Activated CD4-positive, alpha-beta T cell treated with anti-CD3 and anti-CD28 coated beads, Interleukin-2, amount 50 U/mL, for 24 hours (primary cell): ENCODE measurements at places on chromosomes 2 and 18.

GRCh38 chr2:128292599-128293425 is 25.9 kb downstream of the HS6ST1 start:
- DNase-seq = no peak

DNA sequence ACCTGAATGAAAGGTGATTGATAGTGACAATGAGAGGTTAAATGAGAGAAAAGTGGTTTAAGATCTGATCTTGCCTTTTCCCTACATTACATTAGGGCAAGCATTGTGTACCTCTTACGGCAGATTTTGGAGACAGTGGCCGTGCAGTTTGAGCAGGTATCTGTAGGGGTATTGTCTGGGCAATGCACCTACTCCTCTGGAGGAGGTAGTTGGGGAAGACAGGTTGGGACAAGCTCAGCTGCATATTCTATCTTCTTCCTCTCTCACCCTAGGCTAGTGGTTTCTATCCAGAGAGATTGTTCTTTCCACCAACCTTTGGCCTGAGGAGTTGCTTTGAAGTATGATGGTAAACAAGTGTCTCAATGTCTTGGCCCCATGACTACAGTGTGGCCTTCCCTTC is 323.2 kb downstream of the CYP26B1 start:
- no peak for DNase-seq

DNA sequence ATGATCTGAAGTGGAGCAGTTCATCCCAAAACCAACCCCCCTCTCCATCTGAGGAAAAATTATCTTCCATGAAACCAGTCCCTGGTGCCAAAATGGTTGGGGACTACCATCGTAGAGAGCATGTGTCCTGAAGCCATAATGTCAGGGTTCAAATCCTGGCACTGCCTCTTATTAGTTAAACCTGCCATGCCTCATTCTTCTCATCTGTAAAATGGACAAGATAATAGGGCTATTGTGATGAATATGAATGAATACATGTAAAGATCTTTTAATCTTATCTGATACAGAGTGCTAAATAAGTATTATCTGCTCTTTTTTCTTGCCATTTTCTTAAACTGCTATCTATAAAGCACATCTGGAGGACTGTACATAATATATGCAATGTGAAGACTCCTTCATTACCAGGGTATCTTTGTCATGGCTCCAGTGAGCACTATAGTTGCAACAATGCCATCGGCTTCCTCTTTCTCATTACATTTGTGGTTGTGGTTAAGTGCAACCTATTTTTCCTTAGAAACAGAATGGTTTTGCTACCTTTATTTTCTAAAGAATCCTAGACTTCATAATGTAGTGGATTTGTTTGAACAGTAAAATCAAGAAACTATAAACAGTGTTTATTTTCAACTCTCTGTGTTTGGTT is 27.0 kb downstream of the MFSD6 start:
- DNase-seq = no peak

- peak; percentile 59 for DNase-seq
Observed at GRCh38 chr2:159904127-159904958, 106.3 kb upstream of the CD302 start.

GRCh38 chr18:61669320-61669719 is 223.5 kb downstream of the RNF152 start:
- no peak for DNase-seq

- no peak for DNase-seq
Observed at GRCh38 chr2:64213532-64214275, 69.5 kb upstream of the PELI1 start.

DNA sequence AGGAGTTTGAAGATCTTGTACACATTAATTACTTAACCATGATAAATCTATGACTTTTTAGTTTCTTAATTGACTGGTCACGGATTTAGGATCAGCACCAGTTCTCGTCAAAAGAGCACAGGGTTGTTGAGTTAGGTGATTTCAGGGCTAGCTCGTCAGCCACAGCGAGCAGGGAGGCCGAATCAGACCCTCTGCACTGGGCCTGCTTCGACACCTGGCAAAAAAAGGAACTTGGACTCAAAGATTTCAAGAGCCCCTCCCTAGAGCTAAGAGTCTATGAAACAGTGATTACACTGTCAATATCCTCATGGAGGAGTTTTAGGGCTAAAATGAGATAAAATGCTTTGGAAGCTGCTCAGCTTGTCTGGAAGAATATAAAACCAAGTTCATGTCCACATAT is 4.6 kb upstream of the SERTAD2 start:
- no peak for DNase-seq

GRCh38 chr2:176261136-176261535 is 8.1 kb upstream of the MTX2 start:
- DNase-seq = no peak

GRCh38 chr2:106021662-106022028 is 172.5 kb downstream of the UXS1 start:
- no peak for DNase-seq

DNA sequence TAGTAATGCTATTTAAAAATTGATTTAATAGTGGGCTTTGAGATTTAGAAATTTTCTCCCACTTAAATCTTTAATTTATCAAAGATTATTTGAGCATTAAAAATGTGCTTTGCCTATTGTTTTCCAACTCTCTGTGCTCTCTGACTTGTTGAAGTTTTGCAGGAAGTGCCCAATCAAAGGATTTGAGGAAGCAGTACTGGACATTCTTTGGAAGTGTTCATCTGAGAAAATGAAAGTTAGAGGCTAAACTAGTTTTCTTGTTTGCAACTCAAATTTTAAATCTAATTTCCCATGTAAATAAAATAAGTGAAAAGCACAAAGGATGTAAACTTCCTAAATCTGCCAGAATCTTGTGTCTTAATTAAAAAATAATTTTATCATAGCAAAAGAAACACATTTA is 89.1 kb downstream of the CAMKMT start:
- DNase-seq = no peak

GRCh38 chr2:152627351-152627957 is 89.8 kb downstream of the PRPF40A start:
- DNase-seq = no peak

DNA sequence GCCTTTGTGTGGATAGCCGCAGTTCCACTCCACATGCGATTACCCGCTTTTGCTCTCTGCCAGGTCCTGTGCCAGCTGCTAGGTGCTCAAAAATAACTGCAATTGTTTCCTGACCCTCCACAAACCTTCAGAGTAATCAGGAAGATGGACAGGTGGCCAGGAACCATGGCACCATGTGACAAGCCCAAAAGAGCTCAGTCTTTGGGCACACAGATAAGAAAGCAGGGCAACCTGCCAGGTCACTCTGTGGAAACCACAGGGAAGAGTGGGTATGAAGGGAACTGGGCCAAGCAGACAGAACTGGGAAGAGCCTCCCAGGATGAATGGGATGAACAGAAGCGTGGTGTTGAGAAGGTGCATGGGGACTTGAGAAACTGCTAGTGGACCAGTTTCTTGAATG is 79.4 kb upstream of the AGAP1 start:
- DNase-seq = no peak

DNA sequence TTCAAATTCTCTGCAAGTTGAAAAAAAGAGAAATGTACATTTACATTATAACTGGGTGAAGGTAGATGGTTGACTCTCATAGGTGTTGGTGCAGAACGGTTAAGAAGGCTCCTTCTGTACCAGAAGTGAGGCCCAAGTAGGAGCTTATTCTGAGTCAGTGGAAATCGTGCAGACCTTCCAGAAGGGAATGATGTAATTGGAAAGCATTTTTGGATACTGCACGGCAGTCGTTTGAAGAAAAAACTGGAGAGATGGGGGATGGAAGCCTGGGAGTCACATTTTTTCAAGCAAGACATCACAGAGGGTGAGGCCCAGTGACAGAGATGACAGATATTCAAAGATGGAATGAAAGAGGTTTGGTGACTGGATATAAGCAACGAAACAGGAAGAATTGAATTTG is 39.4 kb downstream of the HRH4 start:
- no peak for DNase-seq

DNA sequence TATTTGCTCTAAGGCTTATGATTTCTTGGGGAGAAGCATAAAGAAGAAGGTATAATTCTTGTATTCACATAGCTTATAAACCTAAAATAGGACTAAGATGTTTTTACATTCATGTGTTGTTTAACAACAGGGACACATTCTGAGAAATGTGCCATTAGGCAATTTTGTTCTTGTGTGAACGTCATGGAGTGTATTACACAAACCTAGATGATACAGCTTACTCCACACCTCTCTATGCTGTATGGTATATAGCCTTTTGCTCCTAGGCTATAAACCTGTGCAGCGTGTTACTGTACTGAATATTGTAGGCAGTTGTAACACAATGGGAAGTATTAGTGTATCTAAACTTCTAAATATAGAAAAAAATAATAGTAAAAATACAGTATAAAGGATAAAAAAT is 92.1 kb downstream of the PHLPP1 start:
- no peak for DNase-seq

DNA sequence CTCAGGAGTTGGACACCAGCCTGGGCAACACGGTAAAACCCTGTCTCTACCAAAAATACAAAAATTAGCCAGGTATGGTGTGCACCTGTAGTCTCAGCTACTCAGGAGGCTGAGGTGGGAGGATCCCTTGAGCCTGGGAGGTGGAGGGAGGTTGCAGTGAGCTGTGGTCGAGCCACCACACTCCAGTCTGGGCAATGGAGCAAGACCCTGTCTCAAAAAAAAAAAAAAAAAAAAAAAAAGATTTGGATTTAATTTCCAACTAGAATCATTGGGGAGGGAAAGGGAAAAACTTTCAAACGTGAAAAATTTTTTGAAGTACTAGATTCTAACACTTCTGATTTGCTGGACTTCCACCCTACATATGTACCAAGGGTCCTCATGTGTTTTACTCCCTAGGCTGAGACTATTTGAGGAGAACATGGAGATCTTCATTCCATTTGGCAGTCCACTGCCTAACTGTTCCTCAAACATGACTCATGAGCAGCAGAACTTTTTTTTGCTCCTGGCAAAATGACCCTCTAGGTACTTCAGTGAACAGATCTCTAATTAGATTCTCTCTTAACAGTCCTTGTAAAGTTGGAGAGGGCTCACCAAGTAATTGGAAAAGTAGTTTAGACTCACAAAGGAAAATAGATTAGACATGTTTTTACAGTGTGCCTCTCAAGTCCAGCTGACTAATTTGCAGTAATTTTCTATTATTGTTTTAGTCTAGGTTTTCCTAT is 267.6 kb downstream of the METTL4 start:
- no peak for DNase-seq

DNA sequence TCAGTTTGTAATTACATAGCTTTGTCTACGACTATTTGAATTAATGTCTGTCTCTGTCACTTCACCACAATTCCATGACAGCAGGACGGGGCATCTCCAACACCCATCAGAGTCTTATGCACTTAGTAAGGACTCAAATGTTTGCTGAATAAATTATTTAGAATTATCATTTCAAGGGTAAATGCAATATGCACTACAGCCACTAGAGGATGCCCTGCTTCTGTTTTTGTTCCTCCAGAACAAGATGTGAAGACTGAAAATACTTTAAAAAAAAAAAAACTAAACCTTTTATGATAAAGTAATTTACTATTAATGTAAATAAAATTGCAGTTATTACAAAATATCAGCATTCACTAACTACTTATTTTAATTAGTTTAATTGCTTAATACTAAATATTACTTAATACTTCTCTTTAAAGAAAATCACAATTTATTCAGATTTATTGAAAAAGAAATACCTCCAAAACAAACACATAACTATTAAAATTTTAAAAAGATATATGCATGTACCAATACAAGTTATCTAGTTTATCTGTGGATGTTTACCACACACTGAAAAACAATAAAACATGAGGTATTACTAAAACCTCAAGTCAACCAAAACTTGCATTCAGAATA is 3.2 kb downstream of the PIGN start:
- peak; percentile 40 for DNase-seq

GRCh38 chr2:168949324-168949723 is 48.2 kb downstream of the G6PC2 start:
- no peak for DNase-seq

GRCh38 chr18:56569416-56569815 is 69.0 kb downstream of the TXNL1 start:
- no peak for DNase-seq

- DNase-seq = no peak
Observed at GRCh38 chr2:76579911-76580310, 869.2 kb upstream of the GCFC2 start.

DNA sequence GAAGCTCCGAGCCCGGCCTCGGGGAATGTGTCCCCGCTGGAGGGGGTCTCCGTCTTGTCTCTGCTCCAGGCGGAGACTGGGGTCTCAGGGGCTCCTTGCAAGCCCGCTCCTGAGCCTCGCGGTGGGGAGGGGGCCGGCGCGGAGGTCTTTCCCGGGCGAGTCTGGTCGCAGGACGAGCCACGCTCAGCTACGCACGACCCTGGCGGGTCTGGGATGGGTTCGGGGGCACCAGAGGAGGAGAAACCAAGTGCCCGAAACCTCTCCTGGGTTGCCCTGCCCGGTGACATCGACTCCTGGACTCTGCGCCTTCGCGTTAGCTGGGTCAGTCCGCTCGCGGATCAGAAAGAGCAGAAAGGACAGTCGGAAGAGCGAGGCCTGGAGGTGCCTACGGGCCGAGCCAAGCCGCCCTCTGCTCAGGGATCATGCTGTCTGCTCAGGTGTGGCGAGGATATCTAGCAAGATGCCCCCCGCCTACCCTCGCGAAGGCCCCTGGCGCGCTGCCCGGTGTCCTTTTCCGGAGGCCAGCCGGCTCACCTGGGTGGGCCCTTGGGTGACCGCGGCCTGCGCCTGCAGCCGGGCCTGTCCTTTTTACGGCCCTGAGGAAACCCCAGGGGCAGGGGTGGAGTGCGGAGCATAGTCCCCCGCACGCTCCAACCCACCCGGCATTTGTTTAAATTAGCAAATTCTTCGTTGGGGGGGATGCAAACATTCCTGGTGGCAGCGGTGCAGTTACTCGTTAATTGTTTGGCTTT is 58.7 kb downstream of the SNORC start:
- no peak for DNase-seq

DNA sequence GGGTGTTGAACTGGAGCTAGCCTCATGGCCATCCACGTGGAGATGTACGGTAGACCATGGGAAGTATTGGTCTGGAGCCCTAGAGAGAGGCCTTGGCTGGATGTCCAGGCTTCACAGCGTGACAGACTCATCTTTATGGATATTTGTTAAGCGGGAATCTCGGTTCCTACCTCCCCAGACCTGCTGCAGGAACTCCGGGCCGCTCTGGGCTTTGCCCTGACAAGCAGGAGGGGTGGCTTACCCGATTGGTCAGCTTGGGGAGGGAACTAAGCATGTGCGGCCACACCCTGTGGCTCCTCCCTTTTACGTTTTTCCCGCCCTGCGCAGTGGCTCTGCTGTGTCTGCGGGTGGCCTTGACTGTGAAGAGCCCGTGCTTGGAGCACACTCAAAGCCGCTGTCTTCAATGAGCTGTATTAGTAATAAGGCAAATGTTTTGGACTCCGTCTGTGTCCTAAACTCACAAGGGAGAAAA is 52.3 kb downstream of the PAPOLG start:
- no peak for DNase-seq

DNA sequence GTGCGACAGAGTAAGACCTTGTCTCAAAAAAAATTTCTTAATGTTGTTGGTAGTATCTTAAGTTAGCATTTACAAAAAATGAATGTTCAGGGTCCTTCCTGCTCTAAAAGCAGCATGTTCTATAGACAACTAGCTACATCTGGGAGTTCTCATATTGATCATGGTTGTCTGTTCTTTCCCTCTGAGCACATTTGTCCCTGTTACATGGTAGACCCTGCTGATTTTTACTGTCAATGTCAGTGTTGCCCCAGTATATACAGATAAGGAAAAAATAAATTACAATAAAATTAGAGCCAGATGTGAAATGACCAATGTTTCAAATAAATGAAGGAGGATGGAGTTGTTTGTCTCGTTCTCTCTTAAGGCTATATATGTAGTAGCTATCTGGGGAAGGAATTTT is 63.2 kb downstream of the KCMF1 start:
- DNase-seq = no peak
